ENCODE measurements at places on chromosomes 2 and 18. TPM values are rescaled to one million over a fixed set of nuclear protein-coding genes. Genes with fewer than 3 reads are reported as not detected.

ORC2 gene
- 7.4 TPM for polyA plus RNA-seq

DNA sequence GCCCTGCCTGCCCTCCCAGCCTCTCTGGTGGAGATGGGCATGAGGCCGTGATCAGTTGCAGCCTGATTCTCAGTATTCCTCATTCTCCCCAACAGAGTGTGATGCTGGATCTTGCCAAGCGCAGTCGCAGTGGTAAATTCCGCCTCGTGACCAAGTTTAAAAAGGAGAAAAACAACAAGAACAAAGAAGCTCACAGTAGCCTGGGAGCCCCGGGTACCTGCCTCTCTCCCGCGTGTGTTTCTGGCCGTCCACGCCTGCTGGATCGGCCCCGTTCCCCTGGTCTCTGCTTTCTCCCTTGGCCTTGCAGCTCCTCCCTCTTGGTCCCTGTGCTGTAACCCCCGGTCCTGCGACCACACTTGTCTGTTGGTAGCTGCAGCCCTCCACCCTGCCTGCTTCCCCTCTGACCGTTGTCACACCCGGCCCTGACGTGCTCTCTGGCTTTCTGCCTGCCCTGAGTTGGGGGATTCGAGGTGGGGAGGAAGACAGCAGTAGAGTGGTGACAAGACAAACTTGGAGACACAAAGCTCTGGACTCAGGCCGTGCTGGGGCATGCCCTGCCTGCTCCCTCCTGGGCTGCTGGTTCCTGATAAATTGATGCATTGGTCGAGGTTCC, 99.5 kb downstream of the USP40 start:
- no peak for DNase-seq

HNMT gene
- polyA plus RNA-seq, result 69.2 TPM

DNA sequence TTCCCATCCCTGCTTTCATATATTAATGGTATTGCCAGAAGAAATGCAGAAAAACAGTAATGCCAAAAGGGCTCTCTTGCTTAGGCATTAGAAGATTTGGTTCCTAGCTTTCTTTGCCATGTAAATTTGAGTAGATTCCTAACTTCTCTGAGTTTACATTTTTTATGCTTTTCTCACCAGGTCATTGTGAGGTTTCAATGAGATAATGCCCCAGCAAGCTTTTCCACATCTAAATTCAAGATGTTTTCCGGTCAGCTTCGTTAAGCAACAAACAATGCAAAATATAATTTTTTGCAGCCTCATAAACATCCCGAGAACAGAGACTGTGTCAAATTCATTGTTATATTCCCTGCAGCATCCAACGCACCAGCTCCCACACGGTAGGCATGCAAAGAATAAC, 44.9 kb downstream of the NCKAP5 start:
- DNase-seq, result no peak

DNA sequence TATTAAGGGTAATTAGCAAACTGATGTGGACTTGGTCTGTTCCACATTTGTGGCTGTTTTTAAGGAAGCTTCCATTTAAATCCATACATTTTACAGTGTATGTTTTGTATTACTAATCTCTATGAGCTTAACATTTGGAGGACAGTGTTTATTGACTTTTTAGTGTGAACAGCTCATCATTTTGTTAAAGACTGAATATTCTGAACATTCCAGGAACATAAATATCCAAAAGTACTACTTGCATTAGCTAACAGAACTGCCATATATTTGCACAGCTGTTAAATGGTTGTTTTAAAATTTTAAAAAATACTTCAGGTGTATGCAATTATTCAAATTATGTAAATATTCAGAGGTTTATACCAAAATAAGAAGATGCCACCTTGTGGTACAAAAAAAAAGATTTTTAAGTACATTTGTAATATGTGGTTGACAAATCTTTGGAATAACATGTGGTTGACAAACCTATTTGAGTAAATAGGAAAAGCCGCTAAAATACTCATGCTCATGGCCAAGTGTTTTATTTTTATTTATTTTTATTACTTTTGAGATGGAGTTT, 439.7 kb upstream of the FANCL start:
- no peak for DNase-seq

DNA sequence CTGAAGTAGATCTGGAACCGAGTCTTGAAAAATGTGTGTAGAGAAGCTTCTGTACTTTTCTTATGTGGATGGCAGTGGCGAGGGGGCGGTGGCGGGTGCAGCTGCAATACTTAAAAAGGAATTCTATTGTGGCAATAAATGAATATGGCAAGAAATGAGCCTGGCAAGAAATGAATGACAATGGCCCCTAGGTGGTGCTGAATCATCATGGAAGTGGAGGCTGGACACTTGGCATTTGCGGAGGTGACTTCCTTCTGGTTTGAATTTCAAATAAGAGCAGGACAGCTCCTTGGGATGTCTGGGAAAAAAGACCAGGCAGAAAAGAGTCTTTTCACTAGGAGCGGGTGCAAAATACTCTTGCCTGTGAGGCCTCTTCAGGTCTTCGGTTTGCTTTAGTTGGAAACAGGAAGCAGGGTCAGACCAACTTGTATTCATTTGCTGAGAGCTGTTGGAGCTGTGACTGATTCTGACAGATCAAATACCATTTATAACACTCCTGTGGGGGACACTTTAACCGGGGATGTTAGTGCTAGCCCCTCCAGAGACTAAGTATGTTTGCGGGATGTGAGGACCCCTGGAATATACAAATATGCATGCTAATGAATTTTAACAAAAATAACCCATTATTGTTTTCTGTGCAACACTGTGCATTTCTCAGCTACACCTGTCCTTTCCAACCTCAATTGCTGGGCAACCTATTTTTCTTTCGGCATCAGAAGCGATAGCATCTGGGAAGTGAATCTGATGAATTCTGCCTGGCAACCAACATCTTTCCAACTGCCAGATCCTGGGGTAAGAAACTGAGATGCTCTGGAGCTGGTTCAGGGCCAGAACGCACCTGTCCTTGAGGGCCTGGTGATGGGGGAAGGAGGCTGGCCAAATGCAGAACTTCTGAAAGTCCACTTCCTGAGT, 35.4 kb downstream of the FASTKD2 start:
- DNase-seq, result peak; percentile 71

DNA sequence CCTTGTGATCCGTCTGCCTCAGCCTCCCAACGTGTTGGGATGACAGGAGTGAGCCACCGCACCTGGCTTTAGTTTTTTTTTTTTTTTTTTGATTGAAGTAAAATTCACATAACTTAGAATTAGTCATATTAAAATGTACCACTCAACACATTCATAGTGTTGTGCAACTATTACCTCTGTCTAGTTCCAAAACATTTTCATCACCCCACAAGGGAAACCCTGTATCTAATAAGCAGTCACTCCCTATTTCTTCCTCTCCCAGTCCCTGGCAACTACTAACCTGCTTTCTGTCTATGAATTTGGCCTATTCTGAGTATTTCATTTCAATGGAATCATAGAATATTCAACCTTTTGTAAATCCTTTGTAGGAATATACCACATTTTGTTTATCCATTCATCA, 123.9 kb upstream of the FAM117B start:
- DNase-seq, result no peak

TANC1 gene
- 9.2 TPM for polyA plus RNA-seq

ALPG gene
- polyA plus RNA-seq, result not detected

- DNase-seq, result no peak
Observed at GRCh38 chr2:233584210-233584609, 17.6 kb upstream of the USP40 start.

ITGA4 gene
- polyA plus RNA-seq, result 0.39 TPM

PJVK gene
- polyA plus RNA-seq, result 6.2 TPM

DNA sequence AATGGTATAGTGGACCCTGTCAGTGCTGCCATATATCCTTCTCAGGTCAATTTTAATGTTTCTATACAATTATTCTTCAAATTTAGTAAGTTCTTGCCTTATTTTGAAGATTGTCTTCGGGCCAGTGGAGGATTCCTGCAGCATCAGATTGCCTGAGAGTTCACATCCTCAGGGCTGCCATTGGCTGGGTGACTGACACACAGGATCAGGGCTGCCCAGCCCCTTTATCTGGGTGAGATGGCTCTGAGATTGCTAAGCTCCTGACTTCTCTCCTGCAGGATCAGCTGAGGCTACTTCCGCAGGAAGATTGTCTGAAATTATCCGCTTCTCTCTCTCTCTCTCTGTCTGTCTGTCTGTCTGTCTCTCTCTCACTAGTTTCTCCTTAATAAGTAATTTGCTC, 567.4 kb downstream of the TSN start:
- no peak for DNase-seq

GRCh38 chr2:38421274-38422056, 44.4 kb upstream of the ATL2 start:
- DNase-seq, result no peak

DNA sequence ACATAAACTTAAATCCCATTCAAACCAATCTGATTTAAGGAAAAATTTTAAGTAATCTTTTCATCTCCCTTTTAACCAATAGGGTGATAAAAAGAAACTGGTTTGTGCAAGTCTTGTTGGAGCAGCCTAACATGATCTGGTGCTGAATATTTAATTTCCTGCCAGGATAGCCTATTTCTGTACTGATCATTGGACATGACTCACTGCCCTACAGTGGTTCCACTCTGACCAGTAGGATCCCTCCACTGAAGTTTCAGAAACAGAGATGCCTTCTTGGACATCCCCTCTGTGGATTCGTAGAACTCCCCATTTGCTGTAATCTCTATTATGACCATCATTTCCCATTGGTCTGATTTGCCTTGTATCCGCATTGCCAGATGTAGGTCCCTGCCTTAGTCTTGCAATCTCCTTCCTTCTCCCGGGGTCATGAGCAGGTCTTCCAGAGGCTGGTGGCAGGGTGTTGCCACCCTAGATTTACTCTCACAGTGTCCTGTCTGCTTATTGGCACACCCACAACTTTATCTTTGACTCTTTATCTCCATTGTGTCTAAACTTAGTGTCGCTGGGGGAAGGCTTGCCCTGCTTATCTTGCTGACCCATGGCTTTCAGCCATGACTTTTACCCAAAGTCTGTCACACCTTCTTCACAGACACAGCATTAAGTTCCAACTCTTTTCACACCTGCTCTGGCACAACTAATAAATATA, 12.3 kb upstream of the SETBP1 start:
- no peak for DNase-seq

GRCh38 chr2:99852956-99853355, 289.4 kb downstream of the AFF3 start:
- DNase-seq, result no peak

GRCh38 chr2:17095340-17095739, 422.9 kb downstream of the RAD51AP2 start:
- no peak for DNase-seq

DNA sequence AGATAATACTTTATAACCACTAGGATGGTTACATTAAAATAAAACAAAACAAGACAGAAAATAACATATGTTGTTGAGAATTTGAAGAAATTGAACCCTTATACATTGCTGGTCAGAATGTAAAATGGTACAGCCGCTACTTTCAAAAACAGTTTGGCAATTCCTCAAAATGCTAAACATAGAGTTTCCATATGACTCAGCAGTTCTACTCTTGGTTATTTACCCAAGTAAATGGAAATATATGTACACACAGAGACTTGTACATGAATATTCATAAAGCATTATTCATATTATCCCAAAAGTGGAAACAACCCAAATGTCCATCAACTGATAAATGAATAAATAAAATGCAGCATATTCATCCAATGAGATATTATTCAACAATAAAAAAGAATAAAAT, 92.5 kb upstream of the LRATD1 start:
- DNase-seq, result no peak

DNA sequence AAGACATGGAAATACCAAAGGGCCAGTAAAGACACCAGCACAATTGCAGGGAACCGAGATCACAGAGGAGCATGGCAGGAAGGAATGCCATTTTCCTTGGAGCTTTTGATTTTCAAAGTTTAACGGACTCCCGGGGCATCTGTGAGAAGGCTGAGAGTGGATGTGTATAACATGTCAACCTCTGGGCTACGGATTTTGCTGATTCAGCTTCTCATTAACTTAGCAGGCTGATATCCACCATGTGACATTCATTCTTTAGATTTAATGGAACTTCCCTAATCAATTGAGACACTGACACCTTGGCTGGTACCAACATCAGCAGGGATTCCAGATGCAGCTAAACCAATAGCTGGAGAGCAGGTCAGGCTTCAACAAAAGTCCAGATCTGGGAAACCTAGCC, 496.6 kb upstream of the SPHKAP start:
- DNase-seq, result no peak

DNA sequence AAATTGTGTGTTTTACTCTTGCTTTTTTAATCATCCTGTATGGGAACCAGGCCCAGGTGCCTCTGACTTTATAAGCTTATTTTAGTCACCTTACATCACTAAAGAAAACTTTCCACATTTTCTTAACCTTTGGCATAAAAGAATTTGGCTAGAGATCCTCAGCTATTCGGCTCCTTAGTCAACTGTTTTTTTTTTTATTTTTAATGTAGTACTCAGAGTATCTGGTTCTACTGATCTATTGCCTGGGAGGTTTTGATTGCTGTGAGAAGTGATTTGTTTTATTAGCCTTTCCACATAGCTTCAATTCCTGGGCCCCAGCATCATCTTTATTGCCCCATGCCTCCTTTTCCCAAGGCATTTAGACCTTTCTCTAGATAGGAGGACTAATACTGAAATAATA, 121.0 kb downstream of the MYO1B start:
- no peak for DNase-seq

DNA sequence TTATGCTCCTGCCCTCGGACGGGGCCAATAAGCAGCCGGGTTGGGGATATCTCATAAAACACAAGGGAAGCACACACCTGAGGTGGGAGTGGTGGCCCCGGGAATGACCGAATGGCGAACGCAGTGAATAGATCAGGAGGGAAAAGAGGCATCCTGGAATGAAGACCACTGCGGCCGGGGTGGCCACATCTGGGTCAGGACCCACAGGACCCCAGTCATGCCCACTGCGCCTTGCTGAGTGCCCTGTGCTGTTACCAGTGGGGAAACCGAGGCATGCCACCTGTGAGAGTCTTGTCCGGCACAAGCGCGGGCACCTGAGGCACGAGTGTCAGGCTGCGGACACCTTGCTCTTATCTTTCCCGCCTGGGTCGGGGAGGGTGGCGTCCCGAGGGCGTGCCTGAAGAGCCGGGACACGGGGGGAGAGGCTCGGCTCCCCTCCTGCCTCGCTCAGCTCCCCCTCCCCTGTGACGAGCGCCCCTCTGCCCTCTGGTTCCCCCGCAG, 1.6 kb downstream of the PDCD1 start:
- DNase-seq, result no peak

DNA sequence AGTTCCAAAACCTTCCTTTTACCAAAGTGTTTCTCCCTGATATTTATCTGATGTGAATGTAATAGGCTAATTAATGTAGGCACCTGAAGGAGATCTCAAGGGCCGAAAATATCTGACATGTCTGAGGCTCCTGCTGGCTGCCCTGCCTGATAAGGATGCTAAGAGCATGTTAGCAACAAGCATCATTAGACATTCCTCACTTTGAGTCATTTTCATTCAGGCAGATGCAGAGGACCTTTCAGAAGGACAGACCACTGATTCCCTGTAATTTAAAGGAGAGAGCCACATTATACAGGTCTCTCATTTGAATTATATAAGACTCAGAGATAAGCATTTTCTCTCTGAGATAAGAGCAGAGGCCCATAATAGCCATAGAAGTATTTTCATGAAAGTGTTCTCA, 222.4 kb upstream of the NCKAP5 start:
- DNase-seq, result no peak

- DNase-seq, result no peak
Observed at GRCh38 chr2:200033929-200034328, 78.5 kb downstream of the MAIP1 start.

- no peak for DNase-seq
Observed at GRCh38 chr18:36327352-36328316, 30.1 kb downstream of the FHOD3 start.

MOGAT1 gene
- not detected for polyA plus RNA-seq

All from kidney (tissue), 22 donors.